Left colon (tissue), 2 donors: ENCODE measurements at places on chromosomes 3 and 15.

GRCh38 chr3:129859272-129859671 lies 34.2 kb downstream of the TMCC1 start:
- DNase-seq = no peak

- no peak for DNase-seq
These were observed 12.1 kb upstream of the PEX5L start for GRCh38 chr3:180048840-180049239.

DNA sequence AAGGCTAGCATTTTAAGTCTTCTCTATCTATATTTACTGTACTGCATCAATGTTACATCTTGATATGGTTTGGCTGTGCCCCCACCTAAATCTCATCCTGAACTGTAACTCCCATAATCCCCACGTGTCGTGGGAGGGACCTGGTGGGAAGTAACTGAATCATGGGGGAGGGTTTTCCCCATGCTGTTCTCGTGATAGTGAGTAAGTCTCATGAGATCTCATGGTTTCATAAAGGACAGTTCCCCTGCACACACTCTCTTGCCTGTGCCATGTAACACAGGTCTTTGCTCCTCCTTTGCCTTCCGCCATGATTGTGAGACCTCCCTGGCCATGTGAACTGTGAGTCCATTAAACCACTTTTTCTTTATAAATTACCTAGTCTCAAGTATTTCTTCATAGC lies 161.5 kb downstream of the TBC1D5 start:
- no peak for DNase-seq

GRCh38 chr3:152718810-152719209 lies 116.1 kb upstream of the P2RY1 start:
- no peak for DNase-seq

DNA sequence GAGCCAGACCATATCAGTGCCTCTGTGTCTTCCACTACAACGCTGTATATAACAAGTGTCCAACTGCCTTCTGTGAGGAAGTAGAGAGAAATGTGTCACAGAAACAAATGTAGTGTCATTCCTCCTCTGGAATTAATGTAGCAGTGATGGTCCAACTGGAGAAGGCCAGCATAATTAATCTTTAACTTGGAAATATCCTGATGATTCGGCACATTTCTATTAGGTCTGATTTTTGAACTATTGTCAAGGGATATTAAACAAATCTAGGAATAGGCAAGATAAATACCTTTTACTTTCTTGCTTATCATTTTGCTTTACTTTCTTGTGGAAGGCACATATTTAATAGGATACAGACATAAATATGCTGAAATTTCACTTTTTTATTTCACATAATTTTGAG lies 446.2 kb upstream of the ALCAM start:
- no peak for DNase-seq
